ENCODE measurements at places on chromosomes 1 and 21. TPM values are rescaled to one million over a fixed set of nuclear protein-coding genes. Genes with fewer than 3 reads are reported as not detected.

Gene HES2
- total RNA-seq: 18.2 TPM

DNA sequence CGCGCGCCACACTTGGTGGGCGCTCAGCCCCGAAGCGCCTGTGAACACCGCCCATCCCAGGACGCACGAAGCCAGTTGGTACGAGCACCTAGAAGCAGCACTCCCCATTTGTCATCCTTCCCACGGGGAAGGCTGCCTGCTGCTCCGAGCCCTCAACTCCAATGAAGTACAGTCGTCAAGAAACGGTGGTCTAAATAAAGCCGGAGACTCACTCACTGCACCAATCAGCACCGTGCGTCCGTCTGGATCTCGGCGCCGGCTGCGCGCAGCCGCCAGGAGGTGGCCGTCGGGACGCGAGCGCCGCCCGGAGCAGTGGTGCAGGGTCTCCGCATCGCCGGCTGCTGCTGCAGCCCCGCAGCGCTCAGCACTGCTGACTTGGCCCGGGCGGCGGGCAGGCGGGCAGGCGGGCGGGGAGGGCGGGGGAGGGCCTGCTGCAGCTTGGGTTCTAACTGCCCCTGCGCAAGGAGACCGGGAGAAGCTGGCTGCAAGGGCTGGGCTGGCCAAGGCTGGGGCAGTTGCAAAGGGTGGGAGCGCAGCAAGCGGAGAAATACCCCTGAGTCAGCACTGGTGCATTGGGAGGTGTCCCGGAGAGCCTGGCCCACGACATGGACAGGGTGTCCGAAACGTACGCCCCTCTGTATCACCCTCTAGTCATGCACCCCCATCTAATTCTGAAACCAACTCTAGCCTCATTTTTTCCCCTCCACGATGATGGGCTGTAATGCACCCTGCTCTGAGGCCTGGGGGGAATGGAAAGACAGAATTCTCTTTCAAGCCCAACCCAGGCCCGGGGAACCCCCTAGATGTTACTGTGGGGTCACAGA lies 35.8 kb upstream of the H6PD start:
- DNase-seq: no peak
- H3K36me3 ChIP-seq: no peaks in the 10 kb centered on the region
- peaks cover 51% of the 10 kb centered on the region for H3K4me1 ChIP-seq
- peak overlapping the region; percentile 20 for H3K4me3 ChIP-seq
- H3K27ac ChIP-seq: no peak overlapping the region
- H3K27me3 ChIP-seq: peaks cover 58% of the 10 kb centered on the region

- H3K36me3 ChIP-seq: peaks cover 32% of the 10 kb centered on the region
- H3K4me3 ChIP-seq: no peak overlapping the region
- H3K4me1 ChIP-seq: no peaks in the 10 kb centered on the region
- no peak overlapping the region for H3K27ac ChIP-seq
- no peaks in the 10 kb centered on the region for H3K27me3 ChIP-seq
Observed at GRCh38 chr21:33451634-33452071, 28.1 kb downstream of the TMEM50B start.

DNA sequence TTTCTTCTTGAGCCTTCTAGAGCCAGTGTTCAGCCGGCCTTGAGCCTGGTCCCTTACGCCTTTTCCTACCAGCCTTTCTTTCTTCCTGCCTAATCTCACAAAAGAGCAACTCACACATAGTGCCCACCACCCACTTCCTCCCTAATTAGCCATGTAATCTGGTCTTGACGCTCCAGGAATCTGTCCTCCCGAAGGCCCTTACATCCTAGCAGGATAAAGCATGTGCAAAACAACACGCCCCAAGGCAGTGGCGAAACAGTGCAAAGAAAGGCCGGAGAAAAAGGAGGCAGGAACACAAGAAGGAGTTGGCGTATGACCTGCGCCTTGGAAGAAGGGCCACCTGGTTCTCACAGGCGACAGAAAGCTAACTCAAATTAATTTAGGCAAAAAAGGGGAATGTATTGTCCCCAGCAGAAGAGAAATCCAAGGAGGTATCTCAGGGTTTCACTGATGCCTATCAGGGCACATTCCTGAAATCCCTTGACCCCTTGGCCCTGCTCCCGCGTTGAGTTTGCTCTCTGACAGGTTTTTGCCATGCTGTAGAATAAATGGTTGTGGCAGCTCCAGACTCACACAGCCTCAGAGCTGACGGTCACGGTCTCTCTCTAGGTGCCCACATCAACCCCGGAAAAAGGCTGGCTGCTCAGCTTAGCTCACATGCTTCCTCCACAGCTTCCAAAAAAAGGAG lies 79.0 kb downstream of the ZNF281 start:
- H3K36me3 ChIP-seq: no peaks in the 10 kb centered on the region
- no peak overlapping the region for H3K27ac ChIP-seq
- no peak overlapping the region for H3K4me3 ChIP-seq
- H3K27me3 ChIP-seq: peaks cover 10% of the 10 kb centered on the region

- no peak overlapping the region for H3K27ac ChIP-seq
- H3K4me3 ChIP-seq: no peak overlapping the region
- peaks cover 3% of the 10 kb centered on the region for H3K4me1 ChIP-seq
Observed at GRCh38 chr1:207389728-207390464, 64.2 kb upstream of the CR2 start.

- H3K4me1 ChIP-seq: no peaks in the 10 kb centered on the region
- no peak overlapping the region for H3K27ac ChIP-seq
- H3K36me3 ChIP-seq: no peaks in the 10 kb centered on the region
- no peak overlapping the region for H3K4me3 ChIP-seq
Observed at GRCh38 chr1:166603296-166603695, 236.0 kb upstream of the POGK start.

DNA sequence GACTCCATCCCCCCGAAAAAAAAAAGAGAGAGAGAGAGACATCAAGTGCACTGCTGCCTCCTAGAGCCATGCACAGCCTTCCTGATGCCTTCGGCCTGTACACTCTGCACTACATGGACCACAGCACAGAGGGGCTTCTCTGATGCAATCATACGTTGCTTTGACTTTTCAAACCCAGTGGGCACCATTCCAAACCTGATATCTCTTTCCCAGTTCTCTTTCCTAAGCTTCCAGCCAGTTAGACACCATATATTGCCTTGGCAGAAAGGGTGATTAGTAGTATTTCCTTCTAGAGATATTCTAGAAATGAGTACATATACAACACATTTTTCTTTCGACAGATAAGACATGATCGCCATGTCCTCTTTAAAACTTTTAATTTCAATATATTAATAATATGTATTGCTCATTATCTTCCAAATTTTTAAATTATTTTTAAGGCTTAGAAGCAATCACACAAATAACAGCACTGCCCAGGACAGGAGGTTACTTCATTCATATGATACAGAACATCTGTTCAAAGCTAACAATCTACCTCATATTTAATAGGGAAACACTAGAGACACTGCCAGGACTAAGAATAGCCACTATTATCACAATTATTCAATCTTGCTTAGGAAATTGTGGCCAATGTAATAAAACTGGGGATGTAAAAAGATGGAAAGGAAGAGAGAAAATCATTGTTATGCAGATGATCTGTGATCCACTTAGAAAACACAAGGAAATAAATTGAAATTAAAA lies 9.9 kb downstream of the CLCA1 start:
- no peak for DNase-seq
- H3K4me1 ChIP-seq: no peaks in the 10 kb centered on the region
- no peaks in the 10 kb centered on the region for H3K27me3 ChIP-seq
- H3K27ac ChIP-seq: no peak overlapping the region
- H3K4me3 ChIP-seq: no peak overlapping the region
- no peaks in the 10 kb centered on the region for H3K36me3 ChIP-seq

DNA sequence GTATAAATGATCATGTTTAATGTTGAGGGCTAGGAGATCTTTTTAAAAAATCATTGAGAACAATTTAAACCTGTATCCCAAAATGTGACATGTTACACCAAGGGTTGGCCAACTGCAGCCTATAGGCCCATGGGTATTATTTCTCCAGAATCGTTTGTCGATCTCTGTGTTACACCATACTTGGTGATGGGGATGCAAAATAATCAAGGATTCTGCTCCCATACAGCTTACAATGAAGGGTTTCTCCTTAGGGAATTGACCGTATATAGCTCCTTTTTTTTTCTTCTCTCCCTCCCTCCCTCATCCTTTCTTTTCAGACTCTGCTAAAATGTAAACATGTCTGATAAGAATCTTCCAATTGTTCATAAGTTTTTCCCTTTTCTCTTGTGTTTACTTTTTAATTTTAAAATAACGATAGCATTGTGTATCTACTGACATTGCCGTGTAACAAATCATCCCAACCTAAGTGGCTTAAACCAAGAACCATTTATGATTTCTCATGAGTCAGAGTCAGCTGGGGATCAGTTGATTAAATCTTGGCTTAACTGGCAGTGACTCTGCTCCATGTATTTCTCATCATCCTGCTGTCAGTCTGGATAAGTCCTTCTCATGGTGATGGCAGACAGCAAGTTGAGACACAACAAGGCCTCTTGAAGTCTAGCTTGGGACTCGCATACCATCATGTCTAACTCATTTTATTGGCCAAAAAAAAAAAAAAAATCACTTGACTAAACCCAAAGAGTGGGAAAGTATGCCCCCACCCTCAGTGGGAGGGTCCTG lies 48.0 kb downstream of the MARK1 start:
- no peak for DNase-seq
- H3K27ac ChIP-seq: no peak overlapping the region

- H3K4me3 ChIP-seq: no peak overlapping the region
- H3K36me3 ChIP-seq: no peaks in the 10 kb centered on the region
- H3K4me1 ChIP-seq: peaks cover 13% of the 10 kb centered on the region
- peak; percentile 46 for DNase-seq
Observed at GRCh38 chr1:234734869-234735268, 124.9 kb upstream of the IRF2BP2 start.

Gene SLC25A34
- 1.8 TPM for total RNA-seq

- DNase-seq: no peak
- no peaks in the 10 kb centered on the region for H3K27me3 ChIP-seq
- H3K36me3 ChIP-seq: peaks cover 86% of the 10 kb centered on the region
- H3K4me3 ChIP-seq: no peak overlapping the region
Observed at GRCh38 chr1:21233490-21233889, 56.8 kb downstream of the ECE1 start.

Gene MMEL1
- not detected for total RNA-seq

DNA sequence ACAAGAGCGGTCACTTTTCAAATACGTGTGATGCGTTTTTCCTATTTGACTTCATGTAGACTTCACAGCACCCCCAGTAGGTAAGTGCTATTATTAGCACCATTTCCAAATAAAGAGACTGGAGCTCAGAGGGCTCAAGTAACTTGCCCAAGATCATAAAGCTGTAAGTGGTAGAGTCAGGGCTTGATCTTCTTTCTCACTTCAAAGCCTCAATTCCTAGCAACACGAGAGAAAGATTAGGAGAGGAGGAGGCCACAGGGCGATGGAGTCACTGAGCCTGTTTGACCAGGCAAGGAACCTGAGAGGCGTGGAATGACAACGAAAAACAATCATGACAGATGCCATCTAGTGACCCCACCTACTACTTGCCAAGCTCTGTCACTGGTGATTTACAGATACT lies 181.0 kb downstream of the FOXD2 start:
- H3K27ac ChIP-seq: no peak overlapping the region
- H3K4me3 ChIP-seq: no peak overlapping the region
- no peaks in the 10 kb centered on the region for H3K27me3 ChIP-seq
- no peaks in the 10 kb centered on the region for H3K4me1 ChIP-seq
- H3K36me3 ChIP-seq: no peaks in the 10 kb centered on the region

GRCh38 chr1:30405631-30406212 lies 317.7 kb downstream of the MATN1 start:
- H3K4me3 ChIP-seq: no peak overlapping the region
- H3K27ac ChIP-seq: no peak overlapping the region
- peak; percentile 71 for DNase-seq

Gene HES3
- total RNA-seq: not detected

DNA sequence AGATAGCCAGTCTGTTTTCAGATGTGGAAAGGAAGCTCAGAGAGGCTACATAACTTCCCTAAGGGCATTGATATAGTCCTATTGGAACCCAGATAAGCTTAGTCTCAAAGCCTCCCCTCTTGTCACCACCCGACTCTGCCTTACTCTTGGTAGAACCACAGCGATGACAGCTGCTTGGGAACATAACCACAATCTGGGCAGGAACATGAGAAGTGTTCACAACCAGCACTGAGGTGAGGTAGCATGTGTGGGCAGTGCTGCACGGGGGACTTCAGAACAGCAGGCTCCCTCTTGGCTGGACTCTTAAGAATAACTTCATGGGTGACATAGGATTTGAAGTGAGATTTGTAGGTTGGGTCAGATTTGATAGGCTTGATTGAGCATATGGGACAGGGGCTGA lies 9.3 kb upstream of the S100A10 start:
- H3K4me3 ChIP-seq: no peak overlapping the region
- H3K4me1 ChIP-seq: peaks cover 23% of the 10 kb centered on the region
- no peaks in the 10 kb centered on the region for H3K36me3 ChIP-seq
- no peak for DNase-seq

Gene BTBD19
- 3.4 TPM for total RNA-seq

DNA sequence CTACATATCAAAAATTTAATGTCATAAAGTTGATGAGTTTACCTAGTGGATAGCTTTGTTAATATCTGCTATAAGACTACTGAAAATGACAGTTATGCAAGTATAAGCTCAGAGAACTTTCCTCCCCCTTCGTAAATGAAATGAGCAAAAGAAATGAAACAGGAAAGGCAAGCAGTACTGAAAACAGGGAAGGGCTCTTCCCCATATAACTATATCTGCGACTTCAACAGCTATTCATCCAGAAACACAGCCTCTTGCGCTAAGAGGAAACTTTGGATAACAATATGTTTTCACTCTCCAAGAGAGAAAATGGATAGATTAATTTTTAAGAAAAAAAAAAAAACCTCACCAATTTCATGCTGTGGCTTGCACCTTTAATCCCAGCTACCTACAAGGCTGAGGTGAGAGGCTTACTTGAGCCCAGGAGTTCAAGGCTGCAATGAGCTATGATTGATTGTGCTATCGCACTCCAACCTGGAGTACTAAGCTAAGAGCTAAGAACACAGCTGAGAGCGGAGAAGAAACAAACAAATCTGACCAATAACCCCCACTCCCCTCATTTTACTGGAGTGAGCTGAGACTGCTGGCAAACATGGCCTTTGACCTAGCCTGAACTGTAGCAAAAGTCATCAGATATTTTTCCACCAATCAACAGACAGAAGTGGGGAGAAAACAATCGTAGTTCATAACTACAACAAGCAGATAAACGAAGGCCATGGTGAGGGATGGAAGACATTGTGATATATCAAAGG lies 29.0 kb downstream of the METTL18 start:
- no peak overlapping the region for H3K27ac ChIP-seq
- no peaks in the 10 kb centered on the region for H3K36me3 ChIP-seq
- no peak overlapping the region for H3K4me3 ChIP-seq
- no peaks in the 10 kb centered on the region for H3K27me3 ChIP-seq
- no peaks in the 10 kb centered on the region for H3K4me1 ChIP-seq
- no peak for DNase-seq

Gene EFNA1
- total RNA-seq: 88.9 TPM

Gene KCNA2
- total RNA-seq: 0.47 TPM

Data from suprapubic skin (tissue), 4 donors.